ENCODE measurements at places on chromosomes 12 and 14. TPM values are rescaled to one million over a fixed set of nuclear protein-coding genes. Genes with fewer than 3 reads are reported as not detected.
A peak's percentile ranks its signal among the peaks of the same experiment; 100 is the strongest.

GRCh38 chr12:126936181-126936851, 1330.7 kb upstream of the TMEM132C start:
- DNase-seq = no peak

HVCN1 gene
- 2.6 TPM for polyA plus RNA-seq

GRCh38 chr12:125331342-125332052, 266.3 kb downstream of the AACS start:
- DNase-seq = no peak

DNA sequence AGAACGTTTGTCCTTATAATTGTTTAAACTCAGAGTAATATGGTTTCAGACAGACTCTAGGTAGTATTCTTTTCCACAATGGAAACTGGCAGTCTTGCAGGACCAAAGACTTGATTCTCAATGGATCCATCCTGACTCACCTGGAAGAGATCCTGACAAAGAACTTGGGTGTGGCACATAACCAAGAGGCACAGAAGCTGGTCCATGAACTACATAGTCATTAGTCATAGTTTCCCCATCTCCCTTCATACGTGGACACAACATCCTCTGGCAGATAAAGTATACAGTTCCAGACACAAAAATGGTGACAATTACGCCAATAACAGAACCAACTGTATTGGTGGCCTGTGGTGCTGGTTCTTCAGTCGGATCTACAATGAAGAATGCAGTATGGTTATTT, 55.8 kb downstream of the BCL2L14 start:
- DNase-seq = no peak

DNA sequence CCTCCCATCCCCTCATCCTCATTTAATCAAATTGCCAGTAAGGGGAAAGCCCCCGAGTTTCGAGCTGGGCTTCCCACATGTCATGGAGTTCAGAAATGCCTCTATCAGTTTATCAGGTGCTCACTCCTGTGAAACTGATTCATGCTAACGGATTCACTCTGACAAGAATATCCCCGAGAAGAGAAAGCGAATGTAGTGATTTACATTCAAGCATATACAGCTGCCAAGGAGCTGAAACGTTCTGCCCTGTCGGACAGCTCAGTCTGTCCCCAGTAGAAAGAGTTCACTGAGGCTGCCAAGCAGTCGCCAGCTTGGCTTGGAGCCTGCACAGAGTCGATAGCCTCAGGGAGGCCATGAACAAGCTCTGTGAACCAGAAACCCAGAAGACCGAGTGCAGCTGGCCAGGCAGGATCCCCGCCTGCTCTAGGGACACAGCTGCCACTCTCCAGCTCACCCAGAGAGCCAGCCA, 88.4 kb downstream of the TMCC3 start:
- no peak for DNase-seq

DNA sequence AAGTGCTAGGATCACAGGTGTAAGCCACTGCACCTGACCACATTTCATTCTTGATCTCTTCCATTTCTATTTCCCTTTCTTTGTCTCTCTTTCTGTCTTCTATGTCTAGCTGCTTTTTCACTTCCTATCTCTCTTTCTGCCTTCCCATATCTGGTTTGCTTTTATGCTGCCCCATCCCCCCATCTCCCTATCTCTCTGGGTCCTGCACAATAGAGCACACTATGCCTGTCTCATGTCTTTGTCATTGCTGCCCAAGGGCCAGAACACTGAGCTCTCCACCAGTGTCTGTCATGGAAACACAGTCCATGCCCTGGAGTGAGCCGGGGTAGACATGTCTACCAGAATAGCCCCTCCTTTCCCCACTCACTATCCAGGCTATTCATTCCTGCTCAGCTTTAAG, 12.3 kb upstream of the RARG start:
- no peak for DNase-seq

MUCL1 gene
- polyA plus RNA-seq = not detected

DNA sequence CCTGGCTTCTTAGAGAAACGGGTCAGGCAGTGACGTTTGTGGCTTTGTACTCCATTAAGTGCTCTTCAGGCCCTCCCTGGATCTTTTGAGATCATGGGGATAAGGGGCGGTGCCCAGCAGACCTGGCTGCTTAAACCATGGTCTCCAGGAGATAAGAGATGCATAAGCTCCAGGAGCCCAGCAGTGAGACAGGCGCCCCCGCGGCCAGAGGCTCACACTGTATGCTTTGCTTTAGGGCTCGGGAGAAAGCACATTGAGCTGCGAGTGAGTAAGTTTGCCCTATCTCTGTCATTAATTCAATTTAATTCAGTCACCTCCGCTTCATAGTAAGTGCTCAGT, 359.5 kb downstream of the CACNA1C start:
- no peak for DNase-seq

GRCh38 chr14:105980224-105980623, 453.8 kb downstream of the TMEM121 start:
- DNase-seq = no peak

EGLN3 gene
- 0.47 TPM for polyA plus RNA-seq

- peak; percentile 56 for DNase-seq
Observed at GRCh38 chr12:123398550-123399254, 14.8 kb downstream of the KMT5A start.

DNA sequence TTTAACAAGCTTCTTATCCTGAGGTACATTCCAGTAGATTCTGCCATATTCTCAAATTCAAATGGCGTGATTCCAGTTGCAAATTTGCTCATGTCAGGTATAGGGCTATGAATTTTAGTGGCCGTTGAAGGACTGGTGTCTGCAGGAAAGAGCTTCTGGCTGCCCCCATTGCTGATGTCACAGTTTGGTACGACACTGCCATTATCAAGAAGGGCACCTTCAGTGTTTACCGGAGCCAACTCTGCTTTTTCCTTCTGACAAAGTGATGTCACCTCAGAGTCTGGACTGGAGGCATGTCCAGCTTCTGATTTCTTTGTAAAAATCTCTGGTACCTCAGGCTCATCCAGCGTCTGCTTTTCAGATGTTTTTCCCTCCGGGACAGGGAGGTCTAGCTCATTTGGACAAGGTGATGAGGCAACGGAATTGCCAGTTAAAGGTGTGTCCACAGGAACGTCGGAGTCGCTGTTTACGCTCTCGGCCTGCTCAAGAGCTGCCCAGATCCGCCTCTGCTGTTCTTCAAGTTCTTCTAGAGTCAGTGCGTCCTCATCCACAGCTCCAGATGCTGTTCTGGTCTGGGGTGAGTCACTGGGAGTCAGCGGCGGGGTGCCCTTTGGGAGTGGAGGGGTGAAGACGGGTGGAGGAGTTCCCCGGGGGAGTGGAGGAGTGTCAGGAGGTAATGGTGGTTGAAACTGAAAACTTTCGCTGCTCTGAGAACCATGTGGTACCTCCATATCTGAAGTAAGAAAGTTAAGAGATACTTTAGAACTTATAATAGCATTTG, 27.0 kb downstream of the ZCCHC8 start:
- no peak for DNase-seq

All from BJ (cell line).